Suppressor macrophage treated with lipopolysaccharide for 4 hours (primary cell): ENCODE measurements at places on chromosomes 7 and 10.
A peak's percentile ranks its signal among the peaks of the same experiment; 100 is the strongest.

- peak; percentile 45 for DNase-seq
Observed at GRCh38 chr7:27237735-27238334, 4.8 kb upstream of the EVX1 start.

DNA sequence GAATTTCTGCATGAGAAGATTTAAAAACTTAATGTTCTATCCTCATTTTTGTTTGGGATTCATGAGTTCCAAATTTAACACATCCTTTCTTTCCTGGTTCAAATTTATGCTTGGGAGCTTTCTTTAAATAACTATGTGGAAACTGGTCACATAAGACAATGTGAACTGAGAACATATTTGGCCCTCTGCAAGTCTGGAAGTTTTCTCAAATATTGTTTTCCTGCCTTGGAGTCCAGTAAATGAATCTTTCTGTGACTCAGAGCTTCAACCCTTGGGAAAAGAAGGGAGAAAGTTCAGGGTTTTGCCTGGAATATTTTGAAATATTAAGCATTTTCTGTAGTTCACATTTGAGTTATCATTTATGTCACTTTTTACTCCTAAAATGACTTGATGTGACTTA is 559.0 kb upstream of the NRP1 start:
- DNase-seq: no peak

DNA sequence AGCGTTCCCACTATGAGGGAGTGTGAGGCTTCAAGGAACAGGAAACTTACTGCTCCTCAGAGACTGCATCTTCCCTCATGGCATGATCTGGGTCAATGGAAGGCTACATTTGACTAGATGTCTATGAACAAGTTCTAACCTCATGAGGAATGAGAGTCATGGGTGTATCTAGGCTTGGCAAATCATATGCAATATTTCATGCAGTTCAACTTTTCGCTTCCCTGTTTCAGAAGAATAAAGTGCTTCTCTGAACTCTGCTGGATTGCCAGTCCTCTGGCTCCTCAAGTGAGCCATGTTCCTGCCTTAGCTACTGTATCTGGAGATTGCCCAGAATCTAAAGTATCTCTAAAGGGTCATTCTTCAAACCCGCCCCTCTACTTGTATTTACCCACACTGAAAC is 54.3 kb upstream of the SEMA3A start:
- peak; percentile 77 for DNase-seq

- no peak for DNase-seq
Observed at GRCh38 chr10:25974897-25975459, 40.9 kb downstream of the MYO3A start.

- peak; percentile 80 for DNase-seq
Observed at GRCh38 chr10:132593389-132593788, 55.8 kb downstream of the INPP5A start.

DNA sequence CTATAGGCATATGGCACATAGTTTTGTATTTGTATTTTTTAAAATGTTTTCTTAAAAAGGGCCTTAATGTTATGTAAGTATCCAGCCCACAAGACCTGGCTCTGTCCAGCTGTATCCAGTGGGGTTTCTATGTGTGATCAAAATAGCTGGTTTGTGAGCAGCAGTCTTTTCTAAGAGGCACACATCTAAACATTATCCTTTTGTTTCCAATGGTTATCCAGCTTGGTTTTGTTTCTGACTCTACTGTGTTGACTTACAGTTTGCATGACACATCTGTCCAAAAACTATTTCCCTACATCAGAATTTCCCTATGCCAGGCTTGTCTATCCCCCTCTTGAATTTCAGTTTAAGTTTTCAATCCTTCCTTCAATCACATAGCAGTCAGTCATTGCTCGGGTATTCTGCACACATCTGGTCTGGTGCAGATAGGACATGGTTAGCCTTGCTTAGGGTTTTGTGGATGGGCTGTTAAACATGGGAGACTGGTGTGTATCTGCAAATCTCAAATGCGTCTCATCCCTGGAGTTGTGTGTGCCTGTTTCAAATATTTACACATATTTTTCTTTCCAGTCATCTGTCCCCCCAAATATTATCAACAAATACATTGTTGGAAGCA is 104.2 kb downstream of the SAMD9 start:
- DNase-seq: no peak

GRCh38 chr7:36210291-36210922 is 57.4 kb downstream of the EEPD1 start:
- no peak for DNase-seq

DNA sequence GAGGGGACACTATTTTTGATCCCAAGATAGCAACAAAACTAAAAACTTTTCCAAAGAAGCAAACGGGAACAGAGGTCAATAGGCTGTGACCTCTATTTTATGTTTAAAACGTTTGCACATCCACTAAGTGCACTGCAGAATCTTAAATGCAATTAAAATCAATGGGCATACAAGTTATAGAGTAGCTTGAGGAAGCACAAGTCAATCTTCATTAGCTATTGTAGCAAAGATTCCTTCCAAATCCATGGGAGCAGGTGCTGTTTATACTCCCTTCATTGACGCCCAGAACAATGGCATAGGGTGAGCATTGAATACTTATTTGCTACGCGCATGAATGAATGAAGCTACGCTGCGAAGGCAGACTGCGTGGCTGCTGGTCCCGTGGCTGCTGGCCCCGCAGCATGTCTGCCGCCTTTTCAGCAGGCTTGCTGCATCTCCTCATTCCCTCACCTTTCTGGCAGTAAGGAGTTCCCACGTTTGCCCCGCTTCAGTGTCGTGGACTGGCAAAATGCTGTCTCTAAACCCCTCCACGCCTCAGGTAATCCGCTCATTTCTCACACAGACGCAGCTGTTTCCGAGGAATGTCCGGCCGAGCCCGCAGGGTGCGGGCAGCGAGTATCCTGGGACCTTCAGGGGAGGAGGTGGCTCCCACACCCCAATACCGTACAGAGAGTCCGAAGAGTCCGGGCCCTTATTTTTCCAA is 754 bp upstream of the PHYHIPL start:
- no peak for DNase-seq

DNA sequence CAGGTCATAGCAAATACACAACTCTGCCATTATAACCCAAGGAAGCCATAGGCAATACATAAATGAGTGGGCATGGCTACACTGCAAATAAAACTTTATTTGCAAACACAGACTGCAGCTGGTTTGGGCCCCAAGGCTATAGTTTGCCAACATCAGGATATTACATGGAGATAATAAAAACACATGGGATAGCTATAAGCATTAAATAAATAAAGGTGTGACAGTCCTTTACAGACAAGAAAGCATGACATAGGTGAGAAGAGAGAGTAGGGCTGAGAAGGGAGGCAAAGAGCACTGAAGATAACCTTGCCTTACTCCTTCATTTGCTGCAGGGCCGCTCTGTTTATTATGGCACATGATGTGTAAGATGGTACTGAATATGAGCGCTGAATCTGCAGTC is 135.1 kb upstream of the GHITM start:
- DNase-seq: no peak

DNA sequence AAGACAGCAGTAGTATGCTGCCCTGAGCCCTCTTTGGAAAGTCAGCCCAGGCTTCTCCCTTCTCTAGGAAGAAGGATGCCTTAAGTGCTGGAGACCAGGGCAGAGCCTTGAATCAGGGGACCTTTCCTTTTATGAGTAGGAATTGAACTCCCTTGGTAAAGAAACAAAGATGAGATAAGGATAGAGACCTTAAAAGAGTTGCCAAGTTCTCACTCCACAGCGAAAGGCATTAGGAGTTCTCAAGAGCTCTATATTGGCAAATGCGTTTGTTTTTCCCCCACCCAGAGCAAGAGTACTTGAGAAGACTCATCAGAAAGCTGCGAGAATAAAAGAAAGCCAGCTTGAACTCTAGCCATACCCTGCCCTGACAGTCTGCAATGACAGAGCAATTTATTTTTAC is 72.9 kb upstream of the OGDHL start:
- DNase-seq: no peak

DNA sequence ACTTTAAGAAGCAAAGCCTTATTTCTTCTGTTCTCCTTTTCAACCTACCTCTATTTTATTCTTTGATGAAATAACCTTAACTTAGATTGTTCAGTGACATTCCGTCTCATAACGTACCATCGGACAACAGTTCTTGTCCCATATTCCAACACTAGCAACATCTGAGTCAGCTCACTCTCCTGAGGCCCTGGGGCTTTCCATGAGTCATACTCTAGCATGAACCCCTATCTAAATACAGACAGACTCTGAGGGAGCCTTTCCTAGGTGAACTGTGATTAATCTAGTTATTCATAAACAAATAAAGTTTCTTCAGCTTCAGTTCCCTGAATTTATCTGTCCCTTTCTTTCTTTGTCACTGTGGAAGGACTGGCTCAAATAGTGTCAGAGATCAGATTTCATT is 168.7 kb upstream of the LYZL1 start:
- no peak for DNase-seq

GRCh38 chr7:113582471-113582870 is 336.3 kb downstream of the PPP1R3A start:
- DNase-seq: no peak

GRCh38 chr10:75208181-75208580 is 2.4 kb upstream of the VDAC2 start:
- DNase-seq: no peak

GRCh38 chr7:156145996-156146395 is 333.7 kb upstream of the SHH start:
- no peak for DNase-seq

GRCh38 chr10:71371750-71372166 is 25.0 kb upstream of the CDH23 start:
- peak; percentile 73 for DNase-seq
